MCF 10A (cell line): ENCODE measurements at places on chromosomes 12 and 14. TPM values are rescaled to one million over a fixed set of nuclear protein-coding genes. Genes with fewer than 3 reads are reported as not detected.
A peak's percentile ranks its signal among the peaks of the same experiment; 100 is the strongest.

GRCh38 chr12:94059394-94060368 is 88.7 kb upstream of the PLXNC1 start:
- no peaks in the 10 kb centered on the region for H3K36me3 ChIP-seq
- no peaks in the 10 kb centered on the region for H3K27me3 ChIP-seq
- DNase-seq: no peak

GRCh38 chr14:65926504-65926903 is 514.0 kb downstream of the FUT8 start:
- DNase-seq: no peak
- no peak overlapping the region for H3K27ac ChIP-seq
- H3K4me3 ChIP-seq: no peak overlapping the region

The ZNF891 gene
- total RNA-seq: 1.6 and 1.9 TPM in 2 replicates

The KRT79 gene
- not detected in 2 replicates for total RNA-seq

DNA sequence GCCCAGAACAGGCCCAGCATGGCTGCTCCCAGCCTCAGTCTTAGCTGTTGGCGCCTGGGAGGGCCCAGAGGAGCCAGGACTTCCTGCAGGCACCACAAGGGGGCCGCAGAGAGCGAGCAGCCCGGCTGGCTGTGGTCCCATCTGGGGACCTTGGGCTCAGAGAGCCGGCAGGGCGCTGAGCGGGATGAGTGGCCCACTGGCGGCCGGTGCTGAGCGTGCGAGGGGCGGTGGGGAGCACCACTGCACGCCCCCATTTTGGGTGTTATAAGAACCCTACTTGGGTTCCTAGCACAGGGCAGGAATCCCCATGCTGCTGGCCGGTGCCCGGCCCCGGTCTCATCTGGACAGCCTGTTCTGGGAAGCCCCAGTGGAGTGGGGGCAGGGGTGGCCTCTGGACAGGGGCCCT is 25.9 kb upstream of the CRIP2 start:
- DNase-seq: peak; percentile 48
- H3K27me3 ChIP-seq: no peaks in the 10 kb centered on the region
- H3K4me1 ChIP-seq: no peaks in the 10 kb centered on the region

GRCh38 chr12:129964300-129964699 is 60.5 kb upstream of the TMEM132D start:
- H3K36me3 ChIP-seq: no peaks in the 10 kb centered on the region
- no peak overlapping the region for H3K27ac ChIP-seq
- peaks cover 19% of the 10 kb centered on the region for H3K27me3 ChIP-seq
- H3K4me1 ChIP-seq: no peaks in the 10 kb centered on the region

- DNase-seq: peak; percentile 34
- no peaks in the 10 kb centered on the region for H3K27me3 ChIP-seq
- H3K4me3 ChIP-seq: peak overlapping the region; percentile 88
- no peak overlapping the region for H3K27ac ChIP-seq
Measured at GRCh38 chr14:54438703-54439102, 2.5 kb downstream of the CNIH1 start.

DNA sequence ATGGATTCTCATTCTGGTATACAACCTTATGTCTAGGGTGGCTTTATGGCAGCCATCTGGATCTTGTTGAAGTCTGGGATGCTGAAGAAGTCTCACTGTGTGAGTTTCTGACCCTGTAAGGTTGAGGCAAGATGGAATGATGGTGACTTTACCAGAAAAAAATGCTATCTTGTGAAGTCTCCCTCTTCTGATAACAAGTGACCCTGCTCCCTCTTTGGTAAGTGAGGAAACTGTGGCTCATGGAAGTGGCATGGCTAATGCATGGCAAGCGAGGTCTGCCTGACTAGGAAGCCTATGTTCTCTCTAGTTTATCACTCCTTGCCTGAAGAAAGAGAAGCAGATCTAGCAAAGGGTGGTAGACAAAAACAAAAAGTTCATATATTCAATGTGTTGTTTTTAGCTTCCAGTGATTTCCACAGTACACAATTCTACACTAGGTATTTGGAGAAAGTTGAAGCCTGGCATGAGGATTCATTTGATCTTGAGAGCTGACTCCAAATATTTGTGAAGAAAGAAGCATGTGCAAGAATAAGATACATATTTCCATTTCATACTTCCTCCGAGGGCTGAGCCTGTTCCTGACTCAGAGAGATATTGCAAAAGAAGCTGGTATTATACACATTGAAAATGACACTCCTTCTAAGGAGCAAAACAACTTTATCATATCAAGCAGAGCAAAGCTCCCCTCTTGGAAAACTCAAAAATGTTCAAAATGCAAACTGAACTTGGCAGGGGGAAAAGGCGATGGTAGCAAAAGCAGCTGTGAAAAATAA is 63.6 kb downstream of the HELB start:
- no peaks in the 10 kb centered on the region for H3K36me3 ChIP-seq
- H3K27me3 ChIP-seq: no peaks in the 10 kb centered on the region
- H3K27ac ChIP-seq: no peak overlapping the region
- no peaks in the 10 kb centered on the region for H3K4me1 ChIP-seq
- DNase-seq: no peak

The SIRT4 gene
- 0.61 TPM in 1 of 2 replicates, not detected in the other for total RNA-seq

The LMNTD1 gene
- not detected in 2 replicates for total RNA-seq

GRCh38 chr14:42628602-42629001 is 1021.9 kb downstream of the LRFN5 start:
- H3K27ac ChIP-seq: no peak overlapping the region
- H3K27me3 ChIP-seq: no peaks in the 10 kb centered on the region
- H3K36me3 ChIP-seq: no peaks in the 10 kb centered on the region
- no peak overlapping the region for H3K4me3 ChIP-seq
- DNase-seq: no peak

DNA sequence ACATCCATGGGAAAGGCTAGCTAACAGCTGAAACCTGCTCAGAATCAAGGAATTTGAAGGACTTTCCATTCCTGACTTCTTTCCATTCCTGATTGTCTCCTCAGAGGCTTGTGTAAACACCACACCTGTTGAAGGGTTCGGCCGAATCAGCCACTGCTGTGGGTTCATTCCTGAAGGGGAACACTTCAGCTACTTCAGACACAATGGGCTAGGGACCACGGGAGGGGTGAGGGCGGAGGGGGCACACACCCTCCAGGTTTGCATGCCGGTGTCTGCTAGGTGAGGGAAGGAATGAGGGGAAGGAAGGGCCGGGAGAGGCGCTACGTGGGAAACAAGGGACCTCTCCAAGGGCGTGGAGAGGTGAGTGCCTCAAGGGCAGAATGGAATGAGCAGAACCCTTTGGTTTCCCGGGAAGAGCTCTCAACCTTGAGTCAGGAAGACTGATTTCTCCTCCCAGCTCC is 1.3 kb downstream of the GPRC5A start:
- peak overlapping the region; percentile 82 for H3K4me3 ChIP-seq
- no peaks in the 10 kb centered on the region for H3K27me3 ChIP-seq
- DNase-seq: peak; percentile 44
- peaks cover 32% of the 10 kb centered on the region for H3K4me1 ChIP-seq
- peak overlapping the region; percentile 87 for H3K27ac ChIP-seq
- no peaks in the 10 kb centered on the region for H3K36me3 ChIP-seq

The DDN gene
- 0.28 and 0.47 TPM in 2 replicates for total RNA-seq

DNA sequence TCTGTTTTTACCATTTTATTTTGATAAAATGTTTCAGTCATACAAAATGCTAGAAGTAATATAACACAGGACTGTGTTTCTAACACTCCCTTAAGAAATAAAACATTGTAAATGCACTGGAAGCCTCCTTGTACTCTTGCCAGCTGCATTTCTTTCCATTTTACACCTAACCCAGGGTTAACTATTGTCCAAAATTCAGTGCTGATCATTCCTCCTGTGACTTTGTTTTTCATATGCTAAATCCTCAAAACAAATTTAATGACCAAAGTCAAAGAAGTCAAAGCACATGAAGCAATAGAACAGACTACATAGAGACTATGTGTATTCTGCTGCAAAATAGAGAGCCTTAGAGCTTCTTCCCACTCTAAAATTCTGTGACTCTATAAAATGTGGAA is 420.3 kb upstream of the PRICKLE1 start:
- H3K27me3 ChIP-seq: no peaks in the 10 kb centered on the region
- no peaks in the 10 kb centered on the region for H3K36me3 ChIP-seq
- H3K27ac ChIP-seq: no peak overlapping the region
- H3K4me1 ChIP-seq: no peaks in the 10 kb centered on the region

The FLRT2 gene
- 153 and 204 TPM in 2 replicates for total RNA-seq

DNA sequence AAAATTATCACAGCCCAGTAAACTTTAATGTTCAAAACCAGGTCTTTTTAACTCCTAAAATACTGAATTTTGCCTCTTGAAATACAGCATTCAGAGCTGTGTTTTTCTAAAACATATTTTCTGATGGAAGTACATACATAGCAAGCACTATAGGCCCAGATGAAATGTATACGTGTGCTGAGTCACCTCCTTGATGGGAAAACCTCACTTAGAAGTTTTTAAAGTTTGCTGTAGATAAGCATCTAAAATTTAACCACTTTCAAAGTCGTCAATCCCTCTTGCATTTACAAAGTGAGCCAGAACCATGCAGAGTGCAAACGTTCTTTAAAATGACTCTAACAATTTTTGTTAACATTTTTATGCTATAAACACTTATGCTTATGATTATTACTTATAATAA is 618.8 kb downstream of the RPS29 start:
- DNase-seq: no peak
- no peaks in the 10 kb centered on the region for H3K36me3 ChIP-seq
- no peak overlapping the region for H3K4me3 ChIP-seq
- H3K4me1 ChIP-seq: no peaks in the 10 kb centered on the region

The MYRFL gene
- total RNA-seq: not detected in 2 replicates

GRCh38 chr12:58459191-58459590 is 461.1 kb downstream of the LRIG3 start:
- DNase-seq: no peak
- H3K4me1 ChIP-seq: peaks cover 5% of the 10 kb centered on the region
- no peaks in the 10 kb centered on the region for H3K36me3 ChIP-seq
- no peaks in the 10 kb centered on the region for H3K27me3 ChIP-seq

DNA sequence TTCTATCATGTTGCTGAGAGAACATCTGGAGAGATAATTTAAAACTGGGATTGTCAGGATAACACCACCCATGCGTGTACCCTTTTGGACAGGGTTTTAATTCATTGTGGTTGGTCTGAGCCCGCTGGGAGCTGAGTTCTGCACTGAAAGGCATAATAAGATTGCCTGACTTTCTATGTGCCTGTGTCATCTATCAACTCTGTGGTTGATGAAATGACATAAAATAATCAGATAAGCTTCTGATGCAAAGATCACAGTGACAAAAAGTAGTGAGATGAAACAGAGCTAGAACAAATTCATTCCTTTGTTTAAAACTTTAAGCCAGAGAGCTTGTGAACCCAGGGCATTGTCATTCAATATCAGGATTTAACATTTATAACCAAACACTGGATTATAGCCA is 98.7 kb downstream of the BBS10 start:
- no peaks in the 10 kb centered on the region for H3K36me3 ChIP-seq
- H3K4me1 ChIP-seq: no peaks in the 10 kb centered on the region
- no peak overlapping the region for H3K4me3 ChIP-seq
- no peaks in the 10 kb centered on the region for H3K27me3 ChIP-seq
